ENCODE measurements at places on chromosomes 13 and 19.
A peak's percentile ranks its signal among the peaks of the same experiment; 100 is the strongest.

DNA sequence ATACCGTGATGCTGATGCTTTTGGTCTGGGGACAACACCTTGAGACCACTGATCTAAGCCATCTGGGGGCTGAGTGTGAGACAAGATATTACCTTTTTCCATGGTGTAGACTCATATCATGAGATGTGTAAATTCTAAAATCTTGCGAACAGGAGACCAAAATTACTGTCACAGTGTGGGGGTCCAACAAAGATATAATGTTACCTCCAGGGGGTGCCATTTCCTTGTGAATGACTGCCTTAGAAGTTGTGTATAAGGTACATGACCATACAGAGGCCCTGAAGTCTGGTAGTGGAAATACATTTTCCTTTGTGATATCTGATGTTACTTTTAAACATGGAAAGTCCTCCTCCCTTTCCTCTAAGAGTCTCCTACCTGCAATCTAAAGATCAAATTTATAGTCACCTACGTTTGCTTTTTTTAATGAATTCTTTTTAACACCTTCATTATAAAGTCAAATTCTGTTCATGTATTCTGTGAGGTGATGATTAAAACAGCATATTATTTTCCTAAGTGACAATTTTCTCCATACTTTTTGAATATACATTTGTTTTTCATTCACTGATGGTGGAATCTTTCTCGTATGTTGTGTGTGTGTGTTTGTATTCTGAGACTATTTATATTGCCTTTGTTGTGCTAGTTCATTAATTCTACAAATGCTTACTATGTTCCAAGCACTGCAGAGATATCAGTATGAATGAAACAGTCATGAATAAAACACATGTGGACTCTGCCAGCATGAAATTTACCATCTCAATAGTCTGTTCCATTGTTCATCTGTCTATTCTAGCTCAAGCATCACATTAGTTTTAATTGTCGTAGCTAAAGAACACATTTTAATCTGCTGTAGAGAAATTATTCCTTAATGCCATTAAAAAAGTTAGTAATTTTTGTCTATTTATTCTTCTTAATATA lies 113.7 kb downstream of the RFC3 start:
- no peak for DNase-seq

DNA sequence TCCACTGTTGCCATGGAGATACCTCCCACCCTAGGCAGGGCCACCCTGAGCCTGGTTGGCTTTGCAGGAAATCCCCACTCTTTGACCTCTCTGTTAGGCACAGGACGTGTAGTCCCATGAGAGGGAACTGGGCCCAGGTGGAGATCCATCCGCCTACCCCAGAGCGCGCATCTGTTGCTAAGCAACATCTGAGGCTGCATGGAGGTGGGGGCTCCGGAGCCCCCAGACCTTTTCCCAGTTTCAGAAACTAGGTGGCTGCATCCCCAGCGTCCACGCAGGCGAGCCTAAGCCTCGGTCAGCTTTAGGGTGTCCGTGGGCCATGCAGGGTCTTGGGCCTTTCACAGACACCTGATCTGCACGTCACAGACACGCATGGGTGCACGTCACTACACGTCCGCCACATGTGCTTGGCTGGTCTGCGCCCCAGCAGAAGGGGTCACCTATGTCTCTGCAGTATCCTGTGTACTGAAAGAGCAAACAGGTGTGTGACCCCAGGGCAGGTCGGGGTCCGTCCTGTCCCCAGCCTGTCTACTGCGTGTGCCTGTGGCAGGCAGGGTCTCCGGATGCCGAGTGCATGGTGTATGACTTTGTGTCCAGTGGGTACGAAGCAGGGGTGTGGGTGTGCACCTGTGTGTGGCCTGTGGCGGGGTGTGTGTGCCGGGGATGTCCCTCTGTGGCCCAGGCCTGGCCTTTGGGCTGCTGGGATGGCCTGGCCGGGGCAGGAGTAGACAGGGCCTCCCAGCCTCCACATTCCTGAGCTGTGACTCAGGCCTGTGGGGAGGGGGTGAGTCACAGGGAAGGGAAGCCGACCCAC lies 4.1 kb upstream of the CIRBP start:
- peak; percentile 89 for DNase-seq

GRCh38 chr13:98386637-98387036 lies 190.3 kb downstream of the STK24 start:
- DNase-seq, result no peak

DNA sequence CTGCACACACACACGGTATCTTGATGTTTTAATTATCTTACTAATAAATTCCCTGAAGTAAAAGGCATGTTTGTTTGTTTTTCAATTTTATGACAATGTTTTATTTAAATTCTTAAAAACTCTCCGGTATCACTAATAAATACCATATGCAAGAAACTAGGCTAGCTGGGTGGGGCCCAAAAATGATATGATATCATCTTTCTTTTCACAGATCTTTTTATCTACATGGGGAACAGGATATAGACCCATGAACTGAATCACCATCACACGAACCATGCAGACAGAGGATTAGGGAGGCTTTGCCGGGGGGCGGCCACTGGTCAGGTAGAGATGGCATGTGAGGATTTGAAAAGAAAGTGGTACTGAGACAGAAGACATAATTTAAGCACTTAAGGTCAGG lies 266.4 kb downstream of the ENOX1 start:
- DNase-seq, result no peak

DNA sequence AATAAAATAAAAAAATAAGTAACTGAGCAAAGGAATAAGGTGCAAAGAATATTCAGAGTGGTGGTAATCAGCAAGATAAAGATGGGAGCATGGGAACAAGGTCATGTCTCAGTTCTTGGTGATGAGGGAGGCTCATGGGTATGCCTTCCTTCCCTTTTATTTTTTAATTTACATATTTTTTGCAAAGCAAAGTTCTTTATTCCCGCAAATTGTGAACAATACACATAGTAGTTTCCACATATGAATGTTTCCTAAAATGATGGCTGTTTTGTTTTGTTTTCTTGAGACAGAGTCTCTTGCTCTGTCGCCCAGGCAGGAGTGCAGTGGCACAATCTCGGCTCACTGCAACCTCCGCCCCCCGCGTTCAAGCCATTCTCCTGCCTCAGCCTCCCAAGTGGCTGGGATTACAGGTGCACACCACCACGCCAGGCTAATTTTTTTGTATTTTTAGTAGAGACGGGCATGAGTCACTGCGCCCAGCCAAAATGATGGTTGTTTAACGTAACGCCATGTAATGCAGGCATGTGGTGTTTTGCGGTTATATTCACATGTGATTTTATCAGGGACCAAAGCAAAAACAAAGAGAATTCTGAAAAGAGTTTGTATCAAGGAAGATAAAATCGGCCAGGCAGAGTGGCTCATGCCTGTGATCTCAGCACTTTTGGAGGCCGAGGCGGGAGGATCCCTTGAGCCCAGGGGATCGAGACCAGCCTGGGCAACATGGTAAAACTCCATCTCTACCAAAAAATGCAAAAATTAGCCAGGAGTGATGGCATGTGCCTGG lies 4.5 kb upstream of the ADGRE2 start:
- DNase-seq, result no peak

Measured in tibial artery (tissue), 4 donors.